ENCODE measurements at places on chromosomes 5 and 9. TPM values are rescaled to one million over a fixed set of nuclear protein-coding genes. Genes with fewer than 3 reads are reported as not detected.

DOCK8 gene
- polyA plus RNA-seq, result 15.2 TPM

- no peak for DNase-seq
Observed at GRCh38 chr9:96203867-96204501, 98.0 kb downstream of the HSD17B3 start.

GRCh38 chr5:54514841-54515432, 2.6 kb upstream of the SNX18 start:
- DNase-seq, result no peak

ADAMTSL1 gene
- 16.3 TPM for polyA plus RNA-seq

GRCh38 chr5:66617226-66617861, 21.2 kb downstream of the MAST4 start:
- no peak for DNase-seq

GRCh38 chr5:37619353-37619752, 220.5 kb downstream of the GDNF start:
- DNase-seq, result no peak

PKN3 gene
- 13.4 TPM for polyA plus RNA-seq

- DNase-seq, result no peak
Observed at GRCh38 chr9:81530310-81530810, 159.0 kb downstream of the TLE1 start.

- no peak for DNase-seq
Observed at GRCh38 chr9:136619742-136620440, 42.8 kb upstream of the EGFL7 start.

CBY3 gene
- 0.30 TPM for polyA plus RNA-seq

DNA sequence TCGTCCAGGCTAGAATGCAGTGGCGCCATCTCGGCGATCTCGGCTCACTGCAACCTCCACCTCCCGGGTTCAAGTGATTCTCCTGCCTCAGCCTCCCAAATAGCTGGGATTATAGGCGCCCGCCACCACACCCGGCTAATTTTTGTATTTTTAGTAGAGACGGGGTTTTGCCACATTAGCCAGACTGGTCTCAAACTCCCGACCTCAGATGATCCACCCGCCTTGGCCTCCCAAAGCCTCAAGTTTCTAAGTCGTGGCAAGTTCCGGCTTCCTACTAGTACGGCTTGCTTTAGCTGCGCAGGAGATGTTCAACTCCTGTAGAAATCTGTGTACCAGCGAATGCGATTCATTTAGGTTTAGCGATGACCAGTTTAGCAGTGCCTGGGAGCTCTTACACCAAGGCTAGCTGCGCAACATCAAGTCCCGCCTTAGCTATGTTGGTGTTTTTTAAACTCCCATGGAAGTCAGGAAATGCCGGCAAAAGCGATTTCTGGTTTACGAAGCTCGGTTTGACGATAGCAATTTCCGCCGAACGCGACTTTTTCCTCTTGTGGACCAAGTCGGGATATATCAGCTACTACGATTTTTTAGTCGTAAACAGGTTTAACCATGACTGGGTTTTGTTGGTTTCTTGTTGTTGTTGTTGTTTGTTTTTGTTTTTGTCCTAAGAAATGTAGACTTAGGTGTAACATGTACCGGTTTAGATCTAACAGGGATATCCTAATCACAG, 46.4 kb downstream of the ANXA2R start:
- DNase-seq, result no peak

DNA sequence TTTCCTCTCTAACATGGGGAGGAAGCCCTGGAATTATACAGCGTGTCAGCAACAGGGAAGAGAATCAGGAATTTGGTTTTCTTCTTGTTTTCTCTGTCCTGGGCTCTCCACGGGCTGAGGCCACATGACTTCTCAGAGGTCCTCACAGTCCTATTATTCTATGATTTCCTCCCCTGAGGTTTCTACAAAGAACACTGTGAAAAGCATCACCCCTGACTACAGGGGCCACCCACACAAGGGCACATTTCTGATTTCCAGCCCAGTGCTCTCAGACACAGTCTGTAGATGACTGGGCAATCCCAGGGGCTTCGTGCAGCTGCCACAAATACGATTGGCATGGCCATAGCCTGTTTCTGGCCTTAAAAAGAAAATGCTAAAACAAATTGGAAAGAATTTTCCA, 284.9 kb downstream of the CEMIP2 start:
- no peak for DNase-seq

CYSRT1 gene
- 13.2 TPM for polyA plus RNA-seq

BSPRY gene
- 7.8 TPM for polyA plus RNA-seq

RANBP17 gene
- polyA plus RNA-seq, result 22.3 TPM

- no peak for DNase-seq
Observed at GRCh38 chr5:73495772-73496335, 2.4 kb upstream of the BTF3 start.

KIAA0825 gene
- polyA plus RNA-seq, result 5.2 TPM

GRCh38 chr9:16406526-16407225, 463.8 kb downstream of the BNC2 start:
- no peak for DNase-seq

ORM2 gene
- polyA plus RNA-seq, result not detected

DNA sequence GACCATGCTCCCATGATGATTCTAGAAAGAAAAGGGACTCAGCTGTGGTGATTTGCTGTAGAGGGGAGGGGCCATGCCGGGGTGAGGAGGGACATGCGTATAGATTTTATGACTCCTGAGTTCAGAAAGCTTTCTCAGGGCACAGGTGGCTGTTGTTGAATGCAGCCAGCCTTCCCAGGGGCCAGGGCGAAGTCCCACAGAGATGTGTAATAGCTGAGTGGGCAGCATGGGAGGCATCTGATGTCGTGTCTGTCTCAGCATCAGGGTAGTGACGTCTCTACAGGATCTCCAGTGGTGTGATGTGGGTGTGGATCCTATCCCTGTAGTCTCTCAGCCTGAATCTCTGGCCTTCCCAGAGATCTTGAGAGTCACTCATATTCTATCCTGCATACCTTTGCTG, 7.8 kb upstream of the BOD1 start:
- DNase-seq, result no peak

- DNase-seq, result no peak
Observed at GRCh38 chr9:130461218-130461630, 16.5 kb downstream of the ASS1 start.

- no peak for DNase-seq
Observed at GRCh38 chr5:177610770-177611445, 11.0 kb downstream of the B4GALT7 start.

- DNase-seq, result no peak
Observed at GRCh38 chr5:72472031-72472430, 35.2 kb downstream of the ZNF366 start.

ADAMTS2 gene
- 7.8 TPM for polyA plus RNA-seq

DNA sequence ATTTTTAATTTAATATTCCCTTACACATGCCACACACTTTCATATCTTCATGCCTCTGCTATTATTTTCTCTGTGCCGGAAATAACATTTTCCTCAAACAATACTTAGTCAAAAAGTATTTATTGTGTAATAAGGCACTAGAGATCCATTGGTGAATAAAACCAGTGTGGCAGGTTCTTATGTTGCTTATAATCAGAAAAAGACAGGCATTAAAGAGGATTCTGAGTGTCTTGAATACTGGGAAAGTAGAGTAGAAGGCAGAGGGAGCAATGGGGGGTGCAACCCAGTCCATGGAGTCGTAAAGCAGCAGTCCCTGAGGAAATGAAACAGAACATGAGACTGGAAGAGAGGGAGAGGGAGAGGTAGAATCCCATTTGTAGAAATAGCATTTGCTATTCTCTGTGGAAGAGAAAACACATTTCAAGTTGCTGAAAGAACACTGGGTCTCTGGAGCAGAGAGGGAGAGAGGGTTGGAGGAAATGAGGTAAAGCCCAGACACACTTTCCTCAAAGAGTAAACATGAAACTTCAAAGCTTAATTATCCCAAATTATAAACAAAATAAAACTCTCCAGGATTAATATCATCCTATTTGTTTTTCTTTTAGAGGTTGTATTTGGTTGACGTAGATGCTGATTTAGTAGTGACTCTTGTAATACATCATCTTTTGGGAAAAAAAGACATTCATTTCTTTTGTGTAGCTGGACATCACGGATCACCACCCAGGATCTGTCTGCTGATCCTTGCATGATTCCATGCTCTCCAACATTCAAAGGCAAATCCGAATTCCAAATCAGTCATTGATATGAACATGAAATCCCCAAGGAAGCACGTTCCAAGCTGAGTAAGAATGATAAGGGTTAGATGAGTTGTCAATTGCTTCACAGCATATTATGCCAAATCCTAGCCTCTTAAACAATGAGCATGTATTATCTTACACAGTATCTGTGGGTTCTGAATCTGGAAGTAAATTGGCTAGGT, 37.4 kb upstream of the GRAMD2B start:
- no peak for DNase-seq

- DNase-seq, result no peak
Observed at GRCh38 chr9:110978516-110978915, 59.8 kb downstream of the LPAR1 start.

DNA sequence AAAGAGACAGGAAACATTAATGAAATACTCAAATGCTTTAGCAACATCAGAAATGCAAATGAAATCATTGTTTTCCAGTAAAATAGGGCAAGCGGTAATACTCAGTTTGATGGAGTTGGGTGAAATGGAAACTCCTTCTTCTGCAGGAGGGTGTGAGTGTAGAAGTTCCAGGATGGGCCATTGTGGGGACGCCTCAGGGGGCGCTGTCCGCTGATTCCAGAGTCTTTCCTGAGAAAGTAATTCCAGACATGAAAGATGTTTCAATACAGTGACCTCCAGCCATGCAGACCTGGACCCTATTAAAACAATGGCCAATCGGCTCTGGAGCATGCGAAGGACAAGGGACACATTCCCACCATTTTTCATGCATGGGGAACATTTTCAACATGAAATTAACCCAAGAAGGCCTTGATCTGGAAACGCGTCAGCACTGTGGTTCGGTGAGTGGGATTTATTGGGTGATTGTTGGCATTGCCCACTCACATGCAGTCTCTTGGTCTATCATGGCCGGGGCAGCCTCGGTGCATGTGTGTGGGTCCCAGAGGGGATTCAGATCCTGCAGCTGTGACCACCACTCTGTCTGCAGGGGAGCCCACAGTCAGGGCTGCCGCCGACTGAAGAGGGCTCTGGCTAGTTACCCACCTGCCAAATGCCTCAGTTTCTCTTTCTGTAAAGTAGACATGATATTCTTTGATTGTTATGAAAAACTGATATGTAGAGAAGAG, 132.6 kb upstream of the IRX4 start:
- DNase-seq, result no peak

DNA sequence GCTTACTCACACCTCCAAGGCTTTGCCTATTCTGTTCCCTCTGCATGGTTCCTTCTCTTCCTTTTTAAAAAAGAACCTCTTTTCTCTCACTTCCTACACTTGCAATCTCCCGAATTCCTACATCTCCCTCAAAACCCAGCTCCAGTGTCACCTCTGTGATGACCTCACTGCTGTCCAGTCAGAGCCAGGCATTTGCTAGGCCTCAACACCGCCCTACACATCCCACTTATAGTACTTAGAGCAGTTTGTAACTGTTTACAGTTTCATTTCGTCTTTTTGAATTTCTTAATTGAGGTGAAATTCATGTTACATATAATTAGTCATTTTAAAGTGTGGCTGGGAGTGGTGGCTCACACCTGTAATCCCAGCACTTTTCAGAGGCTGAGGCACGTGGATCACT, 30.8 kb downstream of the CD14 start:
- no peak for DNase-seq

AIF1L gene
- polyA plus RNA-seq, result 347 TPM

GRCh38 chr5:41707853-41708603, 162.2 kb downstream of the OXCT1 start:
- DNase-seq, result no peak

GRCh38 chr5:127950707-127951391, 132.7 kb upstream of the SLC12A2 start:
- DNase-seq, result no peak

GEMIN5 gene
- polyA plus RNA-seq, result 22.5 TPM

DNA sequence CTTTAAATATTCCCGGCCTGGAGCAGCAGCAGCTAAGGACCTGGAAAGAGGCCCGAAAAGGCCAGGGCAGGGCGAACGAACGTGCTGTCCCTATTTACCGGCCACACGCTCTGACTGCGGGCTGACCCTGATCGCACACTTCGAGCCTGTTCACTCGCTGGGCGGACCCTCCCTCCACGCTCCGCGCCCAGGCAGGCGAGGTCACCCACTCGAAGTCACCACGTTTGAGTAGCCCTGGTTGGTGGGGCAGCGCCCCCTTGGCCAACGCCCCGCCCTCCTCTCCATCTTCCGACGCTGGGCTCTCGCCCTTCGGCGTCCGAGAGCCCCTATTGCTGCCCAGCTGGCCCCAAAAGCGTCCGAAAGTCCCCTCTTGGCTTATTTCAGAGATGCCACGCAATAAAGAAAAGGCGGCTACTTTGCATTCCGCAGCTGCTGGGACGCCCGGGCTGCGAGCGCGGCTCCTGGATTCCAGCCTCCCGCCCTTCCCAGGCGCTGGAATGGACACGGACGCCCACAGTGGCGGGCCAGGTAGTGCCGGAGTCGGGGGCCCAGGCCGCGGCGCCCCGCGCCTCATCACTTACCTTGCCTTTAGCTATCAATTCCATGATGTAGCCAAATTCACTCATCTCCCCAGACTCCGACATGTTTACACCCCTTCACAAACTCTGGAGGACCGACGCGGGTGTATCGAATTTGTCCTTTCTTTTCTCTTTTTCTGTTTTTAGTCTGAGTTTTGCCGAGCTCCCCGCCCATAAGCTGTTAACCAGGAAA, 9.9 kb upstream of the TRIM36 start:
- peak; percentile 33 for DNase-seq

PPP2R2B gene
- polyA plus RNA-seq, result 11.5 TPM

GRCh38 chr9:129068110-129068509, 12.8 kb upstream of the DOLPP1 start:
- no peak for DNase-seq

- DNase-seq, result no peak
Observed at GRCh38 chr9:88221105-88221504, 82.8 kb upstream of the SPATA31C2 start.

DMRT3 gene
- 1.5 TPM for polyA plus RNA-seq

ANKS6 gene
- 30.6 TPM for polyA plus RNA-seq

- no peak for DNase-seq
Observed at GRCh38 chr9:131228988-131229387, 47.3 kb downstream of the FAM78A start.

ZNF354C gene
- 18.4 TPM for polyA plus RNA-seq

DNA sequence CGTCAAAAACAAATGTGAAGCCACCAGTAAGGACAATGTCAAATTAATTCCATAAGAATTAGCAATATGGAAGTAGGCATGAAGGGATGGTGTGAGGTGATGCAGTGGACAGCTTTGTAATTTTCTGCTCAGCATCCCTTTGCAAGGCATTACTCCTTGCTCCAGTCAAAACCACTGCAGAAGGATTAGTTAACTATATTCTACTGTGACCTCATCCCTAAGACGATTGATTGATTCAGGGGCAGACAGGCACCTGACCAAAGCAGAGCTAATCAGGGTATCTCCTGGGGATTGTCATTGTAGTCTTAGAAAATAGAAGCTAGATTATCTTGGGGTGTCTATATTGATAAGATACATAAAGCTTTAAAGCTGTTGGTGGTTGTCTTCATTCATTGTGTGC, 98.7 kb downstream of the NMUR2 start:
- DNase-seq, result no peak

GRCh38 chr5:53469946-53470687, 10.3 kb upstream of the FST start:
- no peak for DNase-seq
